ENCODE measurements at places on chromosomes 13 and 19.

- DNase-seq = no peak
These were observed 112.5 kb downstream of the COG6 start for GRCh38 chr13:39767791-39768517.

DNA sequence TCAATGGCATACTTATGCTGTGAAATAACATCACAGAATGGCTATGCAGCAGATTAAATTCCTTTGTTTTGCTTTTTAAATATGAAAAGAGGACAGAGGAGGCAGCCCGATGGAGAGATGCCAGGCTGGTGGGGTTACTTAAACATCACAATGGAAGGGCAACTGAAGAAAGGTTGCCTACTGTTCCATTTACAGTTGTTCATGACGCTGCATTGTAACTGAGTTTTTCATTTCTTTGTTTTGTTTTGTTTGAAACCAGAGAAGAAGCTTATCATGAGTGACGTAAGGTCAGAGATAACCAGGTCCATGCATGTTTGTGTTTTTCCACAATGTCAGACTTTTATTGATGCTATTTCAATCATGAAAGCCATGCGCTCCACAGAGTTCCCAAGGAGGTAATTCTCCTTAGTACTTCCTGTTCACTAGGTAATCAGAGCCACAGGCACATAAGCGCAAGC is 273.8 kb downstream of the LHFPL6 start:
- DNase-seq = no peak

GRCh38 chr13:102873653-102874052 is 27.8 kb downstream of the ERCC5 start:
- DNase-seq = no peak

DNA sequence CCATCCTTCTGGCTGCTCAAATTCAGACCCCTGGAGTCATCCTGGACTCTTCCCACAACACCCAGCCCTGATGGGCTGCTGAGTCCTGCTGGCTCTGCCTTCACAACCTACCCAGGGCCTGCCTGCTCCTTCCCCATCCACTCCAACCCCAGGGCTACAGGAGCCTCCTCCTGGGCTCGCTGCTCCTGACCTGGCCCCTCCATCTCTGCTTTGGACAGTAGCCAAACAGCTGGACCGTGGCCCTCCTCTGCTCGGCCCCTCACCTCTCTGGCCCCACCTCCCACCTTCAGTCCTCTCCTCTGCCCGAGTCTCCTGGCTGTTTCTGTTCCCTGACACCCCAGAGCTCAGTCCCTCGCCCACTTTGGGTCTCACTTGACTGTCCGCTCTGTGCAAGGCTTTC is 66.7 kb downstream of the CEBPG start:
- no peak for DNase-seq

DNA sequence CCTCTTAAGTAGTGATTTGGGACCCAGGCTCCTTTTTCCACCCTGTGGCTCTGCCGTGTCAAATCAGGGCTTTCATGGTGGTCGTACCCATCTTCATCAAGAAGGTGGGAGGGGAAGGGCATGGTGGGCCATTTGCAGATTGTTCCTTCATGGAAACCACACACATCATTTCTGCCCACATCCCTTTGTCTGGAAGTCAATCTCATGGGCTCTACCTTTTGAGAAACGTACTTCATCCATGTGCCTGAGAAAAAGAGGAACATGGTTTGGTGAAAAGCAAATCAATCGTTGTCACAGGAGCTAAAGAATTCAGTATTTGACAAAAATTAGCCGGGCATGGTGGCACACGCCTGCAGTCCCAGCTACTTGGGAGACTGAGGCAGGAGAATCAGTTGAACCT is 233.4 kb downstream of the FOXO1 start:
- no peak for DNase-seq

- peak; percentile 13 for DNase-seq
These were observed at the start of gene CYSLTR2 for GRCh38 chr13:48653472-48653939. CYSLTR2 (plus strand) TSS chr13:48653929; CDS start chr13:48706818, 52,889 bp downstream.

GRCh38 chr19:35178701-35179100 is 24.2 kb downstream of the FXYD5 start:
- DNase-seq = no peak

DNA sequence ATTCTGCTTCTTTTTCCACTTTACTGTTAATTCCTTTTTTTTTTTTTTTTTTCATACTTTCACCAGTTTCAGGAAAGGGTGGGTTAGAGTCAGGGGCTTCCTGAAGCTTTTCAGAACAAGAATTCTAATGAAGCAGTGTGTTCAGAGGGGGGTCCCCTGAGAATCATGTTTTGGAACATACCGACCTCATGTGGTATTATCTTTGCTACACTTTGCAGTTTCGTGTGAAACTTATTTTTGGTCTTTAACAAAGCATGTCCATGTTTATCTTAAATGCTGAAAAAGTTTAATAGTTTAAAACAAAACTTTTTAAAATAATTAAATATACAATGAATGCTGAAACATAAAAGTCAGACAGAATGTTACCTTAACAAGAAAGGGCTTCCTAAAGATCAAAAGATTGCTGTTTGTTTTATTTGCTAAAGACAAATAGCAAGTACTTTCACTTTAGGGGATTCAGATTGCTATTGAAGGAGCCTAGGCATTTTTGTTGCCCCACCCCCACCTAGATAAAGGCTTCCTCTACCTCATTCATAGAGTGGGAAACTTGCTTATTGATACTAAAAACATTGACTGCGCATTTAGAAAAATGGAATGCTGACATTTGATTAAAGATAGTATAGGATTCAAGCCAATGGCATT is 21.1 kb upstream of the POMP start:
- DNase-seq = no peak

GRCh38 chr13:95552539-95553441 is at the start of gene CLDN10:
CLDN10 (plus strand) TSS chr13:95552720; CDS start chr13:95552754, 34 bp downstream.
- no peak for DNase-seq

GRCh38 chr13:113077953-113078901 is 27.4 kb upstream of the F7 start:
- DNase-seq = no peak

DNA sequence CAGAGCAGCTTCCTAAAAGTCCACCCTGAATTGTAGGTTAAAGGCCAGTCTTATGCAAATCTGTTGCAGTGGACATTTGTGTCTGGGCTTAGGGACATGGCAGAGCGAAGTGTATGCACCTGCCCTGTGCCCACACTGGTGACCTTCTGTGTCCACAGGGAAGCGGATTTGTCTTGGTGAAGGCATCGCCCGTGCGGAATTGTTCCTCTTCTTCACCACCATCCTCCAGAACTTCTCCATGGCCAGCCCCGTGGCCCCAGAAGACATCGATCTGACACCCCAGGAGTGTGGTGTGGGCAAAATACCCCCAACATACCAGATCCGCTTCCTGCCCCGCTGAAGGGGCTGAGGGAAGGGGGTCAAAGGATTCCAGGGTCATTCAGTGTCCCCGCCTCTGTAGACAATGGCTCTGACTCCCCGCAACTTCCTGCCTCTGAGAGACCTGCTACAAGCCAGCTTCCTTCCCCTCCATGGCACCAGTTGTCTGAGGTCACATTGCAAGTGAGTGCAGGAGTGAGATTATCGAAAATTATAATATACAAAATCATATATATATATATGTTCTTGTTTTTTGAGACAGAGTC is 25.5 kb downstream of the CYP2B6 start:
- DNase-seq = no peak

GRCh38 chr19:53961523-53962356 is 997 bp upstream of the CACNG8 start:
- DNase-seq = no peak

DNA sequence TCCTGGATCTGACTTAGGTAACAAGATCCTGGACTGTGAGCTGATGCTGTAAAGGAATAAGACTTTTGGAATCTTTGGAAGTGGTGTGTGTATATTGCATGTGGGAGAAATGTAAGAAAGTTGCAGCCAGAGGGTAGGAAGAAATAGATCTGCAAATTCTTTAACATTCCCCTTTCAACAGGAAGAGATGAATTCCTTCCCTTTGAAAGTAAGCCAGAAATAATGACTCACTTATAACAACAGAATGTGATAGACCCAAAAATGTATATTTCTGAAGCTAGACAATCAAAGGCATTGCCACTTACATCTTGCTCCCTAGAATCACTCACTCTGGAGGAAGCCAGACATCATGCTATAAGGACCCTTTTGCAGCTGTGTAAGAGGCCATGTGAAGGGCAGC is 9.8 kb upstream of the SIAH3 start:
- DNase-seq = no peak

- no peak for DNase-seq
These were observed 35.7 kb downstream of the ZSWIM4 start for GRCh38 chr19:13830741-13831536.

GRCh38 chr19:55437410-55437809 is 5.7 kb downstream of the SHISA7 start:
- DNase-seq = peak; percentile 36

DNA sequence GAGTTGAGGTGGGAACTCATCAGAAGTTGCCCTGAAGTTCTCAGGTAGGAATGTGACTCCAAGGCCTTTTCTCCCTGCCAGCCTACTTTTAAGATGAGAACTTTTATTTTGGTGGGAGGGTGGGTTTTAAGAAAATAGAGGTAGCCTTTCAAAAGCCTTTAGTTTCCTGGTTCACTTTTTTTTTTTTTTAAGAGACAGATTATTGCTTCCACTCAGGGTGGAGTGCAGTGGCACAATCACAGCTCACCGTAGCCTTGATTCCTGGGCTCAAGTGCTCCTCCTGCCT is 3.0 kb downstream of the C19orf67 start:
- no peak for DNase-seq

DNA sequence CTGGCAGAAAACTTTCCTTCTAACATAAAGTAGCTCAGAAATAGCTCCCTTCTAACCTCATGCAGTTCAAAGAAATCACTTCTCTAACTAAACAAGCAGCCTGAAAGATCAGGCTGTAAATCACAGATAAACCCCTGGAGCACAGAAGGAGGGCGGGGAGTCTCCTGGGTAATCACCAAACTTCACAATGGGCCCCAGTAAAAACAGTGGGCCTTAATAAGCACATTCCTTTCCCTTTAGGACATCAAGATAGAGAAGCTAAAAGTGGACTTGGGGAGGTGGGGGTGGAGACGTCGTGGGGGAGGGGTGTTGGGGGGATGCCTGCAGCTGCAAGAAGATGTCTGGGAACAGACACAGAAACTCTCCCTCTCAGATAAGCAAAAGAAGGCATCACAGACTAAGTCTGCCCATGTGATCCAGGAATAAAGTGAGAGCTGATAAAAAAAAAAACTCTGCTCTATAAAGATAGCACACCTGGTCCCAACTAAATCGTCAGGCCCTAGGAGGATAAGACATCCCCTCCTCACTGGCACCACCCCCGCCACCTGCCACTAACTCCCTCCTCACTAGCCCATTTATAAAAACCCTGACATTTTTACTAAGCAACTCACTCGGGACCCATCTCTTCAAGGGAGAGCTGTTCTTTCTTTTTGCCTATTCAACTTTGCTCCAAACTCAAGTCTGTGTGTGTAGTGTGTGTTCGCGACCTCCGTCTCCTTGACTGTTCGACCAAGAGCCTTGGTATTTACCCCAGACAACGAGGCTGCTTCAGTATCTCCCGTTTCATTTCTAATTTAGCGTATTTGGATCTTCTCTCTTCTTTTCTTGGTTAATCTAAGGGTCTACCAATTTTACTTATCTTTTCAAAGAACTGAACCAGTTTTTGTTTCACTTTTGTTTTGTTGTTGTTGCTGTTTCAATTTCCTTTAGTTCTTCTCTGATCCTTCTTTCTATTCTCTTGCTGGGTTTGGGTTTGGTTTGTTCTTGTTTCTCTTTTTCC is 31.7 kb downstream of the DNAJC15 start:
- DNase-seq = peak; percentile 43

DNA sequence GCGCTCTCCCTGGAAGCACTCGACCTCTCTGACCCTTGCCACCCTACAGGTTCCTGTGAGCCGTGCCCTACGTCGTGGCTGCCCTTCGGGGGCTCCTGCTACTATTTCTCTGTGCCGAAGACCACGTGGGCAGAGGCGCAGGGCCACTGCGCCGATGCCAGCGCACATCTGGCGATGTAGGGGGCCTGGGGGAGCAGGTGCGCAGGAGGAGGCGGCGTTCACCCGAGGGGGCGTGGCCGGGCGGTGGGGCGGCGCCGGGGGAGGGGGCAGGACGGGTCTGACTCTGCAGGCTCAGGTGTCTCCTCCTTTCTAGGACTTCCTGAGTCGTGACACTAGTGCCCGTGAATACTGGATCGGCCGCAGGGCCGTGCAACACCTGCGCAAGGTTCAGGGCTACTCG is 26.4 kb downstream of the CLEC4M start:
- DNase-seq = peak; percentile 68

GRCh38 chr13:104382951-104383350 is 1316.7 kb upstream of the SLC10A2 start:
- DNase-seq = no peak

GRCh38 chr13:110559429-110559943 is 2.0 kb downstream of the RAB20 start:
- DNase-seq = no peak

- DNase-seq = no peak
These were observed 3.2 kb upstream of the RASGRP4 start for GRCh38 chr19:38429055-38429810.

DNA sequence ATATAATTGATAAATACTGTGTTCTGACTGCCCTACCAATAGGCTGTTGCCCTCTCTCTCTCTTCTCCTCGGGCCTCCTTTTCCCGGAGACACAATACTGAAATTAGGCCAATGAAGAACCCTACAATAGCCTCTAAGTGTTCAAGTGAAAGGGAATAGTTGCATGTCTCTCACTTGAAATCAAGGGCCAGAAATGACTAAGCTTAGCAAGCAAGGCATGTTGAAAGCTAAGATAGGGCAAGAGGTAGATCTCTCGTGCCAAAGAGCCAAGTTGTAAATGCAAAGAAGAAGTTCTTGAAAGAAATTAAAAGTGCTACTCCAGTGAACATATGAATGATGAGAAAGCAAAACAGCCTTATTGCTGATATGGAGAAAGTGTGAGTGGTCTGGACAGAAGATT is 13.3 kb downstream of the KATNAL1 start:
- DNase-seq = no peak

DNA sequence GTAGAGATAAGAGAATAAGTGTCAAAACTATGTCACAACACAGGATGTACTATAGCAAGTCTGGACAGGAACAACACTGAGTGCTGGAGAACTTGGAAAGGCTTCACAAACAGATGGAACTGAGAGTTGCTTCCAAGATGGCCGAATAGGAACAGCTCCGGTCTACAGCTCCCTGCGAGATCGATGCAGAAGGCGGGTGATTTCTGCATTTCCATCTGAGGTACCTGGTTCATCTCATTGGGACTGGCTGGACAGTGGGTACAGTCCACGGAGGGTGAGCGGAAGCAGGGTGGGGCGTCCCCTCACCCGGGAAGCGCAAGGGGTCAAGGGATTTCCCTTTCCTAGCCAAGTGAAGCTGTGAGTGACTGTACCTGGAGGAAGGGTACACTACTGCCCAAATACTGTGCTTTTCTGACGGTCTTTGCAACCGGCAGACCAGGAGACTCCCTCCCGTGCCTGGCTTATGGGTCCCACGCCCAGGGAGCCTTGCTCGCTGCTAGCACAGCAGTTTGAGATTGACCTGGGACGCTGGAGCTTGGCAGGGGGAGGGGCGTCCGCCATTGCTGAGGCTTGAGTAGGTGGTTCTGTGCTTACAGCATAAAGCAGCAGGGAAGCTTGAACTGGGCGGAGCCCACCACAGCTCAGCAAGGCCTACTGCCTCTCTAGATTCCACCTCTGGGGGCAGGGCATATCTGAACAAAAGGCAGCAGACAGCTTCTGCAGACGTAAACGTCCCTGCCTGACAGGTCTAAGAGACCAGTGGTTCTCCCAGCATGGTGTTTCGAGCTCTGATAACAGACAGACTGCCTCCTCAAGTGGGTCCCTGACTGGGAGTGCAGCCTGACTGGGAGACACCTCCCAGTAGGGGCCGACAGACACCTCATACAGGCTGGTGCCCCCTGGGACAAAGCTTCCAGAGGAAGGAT is 46.0 kb downstream of the USP12 start:
- no peak for DNase-seq

- no peak for DNase-seq
These were observed 87.2 kb upstream of the ZNF507 start for GRCh38 chr19:32258167-32258566.

All from CD4-positive, alpha-beta T cell treated with Interleukin-17A for 4 hours (primary cell).